ENCODE measurements at places on chromosomes 13 and 19.

DNA sequence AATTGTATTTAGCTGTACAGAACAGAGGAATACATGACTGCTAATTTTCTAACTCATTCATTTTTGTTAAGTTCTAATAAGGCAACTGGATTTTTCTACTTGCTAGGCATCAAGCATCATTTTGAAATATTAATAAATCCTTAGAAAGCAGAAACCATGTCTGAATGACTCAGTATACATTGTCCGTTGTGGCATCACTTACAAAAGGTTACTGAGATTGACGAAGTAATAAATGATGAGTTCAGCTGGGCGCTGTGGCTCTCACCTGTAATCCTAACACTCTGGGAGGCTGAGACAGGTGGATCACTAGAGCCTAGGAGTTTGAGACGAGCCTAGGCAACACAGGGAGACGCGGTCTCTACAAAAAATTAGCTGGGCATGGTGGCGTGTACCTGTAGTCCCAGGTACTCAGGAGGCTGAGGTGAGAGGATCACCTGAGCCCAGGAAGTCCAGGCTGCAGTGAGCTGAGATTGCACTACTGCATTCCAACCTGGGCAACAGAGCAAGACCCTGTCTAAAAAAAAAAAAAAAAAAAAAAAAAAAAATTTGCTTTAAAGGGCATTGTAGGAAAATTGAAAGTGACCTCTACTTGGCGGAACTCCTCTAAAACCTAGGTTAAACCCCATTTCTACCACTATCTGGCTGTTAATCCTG is 36.6 kb downstream of the LHFPL6 start:
- DNase-seq, result no peak

- DNase-seq, result no peak
Observed at GRCh38 chr19:50639121-50640112, at the start of gene SYT3. Gene SYT3, minus strand, starts transcription at chr19:50639881. Its CDS starts 2,470 bp downstream, at chr19:50637411.

- DNase-seq, result peak; percentile 66
Observed at GRCh38 chr19:56350416-56351045, 35.9 kb upstream of the ZSCAN5A start.

GRCh38 chr13:25776722-25777121 is 275.1 kb downstream of the SHISA2 start:
- DNase-seq, result no peak

GRCh38 chr13:91303031-91303430 is 44.5 kb upstream of the MIR17HG start:
- no peak for DNase-seq

- DNase-seq, result no peak
Observed at GRCh38 chr13:40490086-40490758, 176.2 kb downstream of the FOXO1 start.

DNA sequence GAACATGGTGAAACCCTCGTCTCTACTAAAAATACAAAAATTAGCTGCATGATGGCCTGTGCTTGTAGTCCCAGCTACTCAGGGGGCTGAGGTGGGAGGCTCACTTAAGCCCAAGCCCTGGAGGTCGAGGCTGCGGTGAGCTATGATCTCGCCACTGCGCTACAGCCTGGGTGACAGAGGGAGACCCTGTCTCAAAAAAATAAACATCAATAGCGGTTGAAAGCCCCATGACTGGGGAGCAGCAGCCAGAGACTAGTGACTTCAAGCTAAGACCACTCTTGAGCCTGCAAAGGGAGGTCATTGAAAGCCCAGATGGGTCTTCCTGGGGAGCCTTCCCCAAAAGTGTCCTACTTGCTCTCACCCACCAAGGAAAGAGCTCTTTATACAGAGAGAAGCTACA is 11.9 kb upstream of the ZNF709 start:
- no peak for DNase-seq

DNA sequence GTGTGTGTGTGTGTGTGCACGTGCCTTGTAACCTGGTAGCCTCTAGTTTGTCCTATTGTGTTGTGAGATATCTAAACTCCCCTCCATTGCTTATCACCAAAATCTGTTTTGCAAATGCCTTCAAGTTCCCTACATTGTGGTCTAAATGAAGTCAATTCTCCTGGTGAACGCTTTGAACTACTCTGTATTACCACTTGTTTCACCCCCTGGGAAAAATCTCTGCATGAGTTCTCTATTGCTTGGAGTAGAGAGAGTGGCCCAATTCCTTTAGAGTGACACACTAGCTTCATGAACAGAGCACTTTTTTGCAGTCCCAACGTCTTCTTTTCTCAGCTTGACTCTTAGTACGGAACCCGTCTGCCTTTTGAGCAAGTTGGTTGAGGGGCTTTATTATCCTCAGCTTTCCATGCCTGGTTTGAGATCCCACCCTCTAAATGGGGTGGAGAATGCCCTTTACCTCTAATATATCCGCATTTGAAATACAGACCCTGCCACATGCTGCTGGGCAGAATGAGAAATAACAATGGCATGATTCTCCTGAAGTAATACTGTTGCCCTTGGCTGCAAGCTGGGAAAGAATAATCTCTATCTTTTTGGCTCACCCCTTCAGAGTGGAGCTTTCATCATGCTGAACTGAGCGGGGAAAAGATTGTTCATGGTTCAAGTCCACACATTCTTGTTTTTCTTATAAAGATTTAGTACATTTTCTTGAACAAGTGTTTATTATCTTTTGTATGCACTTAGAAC is 2545.3 kb downstream of the PCDH9 start:
- DNase-seq, result no peak

All from hematopoietic multipotent progenitor cell treated with erythropoietin and hydrocortisone succinate and interleukin-3 and kit ligand, for 17 days (in vitro differentiated cells).